ENCODE measurements at places on chromosomes 11 and 22.
A peak's percentile ranks its signal among the peaks of the same experiment; 100 is the strongest.

DNA sequence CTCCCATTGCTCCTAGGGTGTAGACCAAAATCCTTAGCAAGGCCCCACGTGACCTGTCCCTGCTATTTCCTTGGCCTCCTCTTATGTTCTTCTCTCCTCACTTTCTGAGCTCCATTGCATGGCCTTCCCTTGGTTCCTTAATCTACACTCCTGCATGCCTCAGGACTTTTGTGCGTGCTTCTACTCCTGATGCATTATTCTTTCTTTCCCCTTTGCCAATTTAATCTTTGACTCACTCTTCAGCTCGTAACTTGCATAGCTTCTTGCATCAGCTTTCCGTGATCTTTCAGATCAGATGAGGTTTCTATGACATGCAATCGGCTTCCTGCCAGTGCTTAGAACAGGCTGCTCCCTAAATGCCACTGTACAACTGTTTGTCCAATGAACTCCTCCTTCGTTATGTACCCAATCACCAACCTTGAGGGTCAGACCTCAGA lies 261.6 kb upstream of the CADM1 start:
- H3K4me3 ChIP-seq, result no peak overlapping the region
- H3K27me3 ChIP-seq, result no peaks in the 10 kb centered on the region
- no peak for DNase-seq

- no peak overlapping the region for H3K4me3 ChIP-seq
- H3K4me1 ChIP-seq, result no peaks in the 10 kb centered on the region
- no peak for DNase-seq
- peaks cover 17% of the 10 kb centered on the region for H3K27me3 ChIP-seq
Measured at GRCh38 chr11:62195945-62196344, 5.9 kb downstream of the SCGB1D1 start.

DNA sequence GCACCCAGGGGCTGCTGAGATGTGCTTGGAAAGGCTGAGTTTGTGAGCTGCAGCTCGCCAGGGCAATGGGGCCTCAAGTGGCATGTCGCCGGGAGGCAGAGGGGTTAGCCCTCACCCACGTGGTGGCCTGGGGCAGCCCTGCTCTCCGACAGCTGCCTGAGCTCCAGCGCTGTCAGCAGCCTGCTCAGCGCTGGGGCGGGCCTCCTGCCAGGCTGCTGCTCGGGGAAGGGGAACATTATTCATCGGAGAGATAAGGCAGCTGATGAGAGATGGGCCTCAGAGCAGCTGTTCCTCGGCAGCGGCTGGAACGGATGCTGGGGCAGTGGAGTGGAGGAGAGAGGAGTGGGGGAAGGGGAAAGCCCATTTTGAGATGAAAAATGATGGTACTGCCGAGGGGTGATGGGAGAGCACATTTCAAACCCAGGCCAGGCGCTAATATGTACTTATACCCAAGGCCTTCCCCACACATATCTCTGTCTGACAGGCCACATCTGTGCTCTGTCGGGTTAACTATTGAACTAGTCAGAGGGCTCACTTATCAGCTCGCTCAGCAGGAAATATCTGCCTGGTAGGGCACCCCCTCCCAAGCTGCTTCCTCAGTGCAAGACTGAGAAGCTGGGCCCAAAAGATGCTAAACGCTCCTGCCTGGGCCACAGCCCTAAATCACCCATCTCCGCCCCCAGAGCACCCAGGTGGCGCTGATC lies 79.5 kb downstream of the TIMP3 start:
- H3K36me3 ChIP-seq, result no peaks in the 10 kb centered on the region
- H3K27ac ChIP-seq, result no peak overlapping the region
- H3K4me1 ChIP-seq, result no peaks in the 10 kb centered on the region
- no peak for DNase-seq

- H3K27me3 ChIP-seq, result no peaks in the 10 kb centered on the region
- H3K4me1 ChIP-seq, result peaks cover 7% of the 10 kb centered on the region
- peak; percentile 19 for DNase-seq
Measured at GRCh38 chr11:71454470-71455113, 1.6 kb downstream of the NADSYN1 start.

- peak; percentile 77 for DNase-seq
- H3K4me3 ChIP-seq, result no peak overlapping the region
- peak overlapping the region; percentile 11 for H3K27ac ChIP-seq
- H3K36me3 ChIP-seq, result no peaks in the 10 kb centered on the region
- H3K4me1 ChIP-seq, result peaks cover 17% of the 10 kb centered on the region
- H3K27me3 ChIP-seq, result no peaks in the 10 kb centered on the region
Measured at GRCh38 chr22:19109198-19110063, 12.8 kb downstream of the DGCR2 start.

DNA sequence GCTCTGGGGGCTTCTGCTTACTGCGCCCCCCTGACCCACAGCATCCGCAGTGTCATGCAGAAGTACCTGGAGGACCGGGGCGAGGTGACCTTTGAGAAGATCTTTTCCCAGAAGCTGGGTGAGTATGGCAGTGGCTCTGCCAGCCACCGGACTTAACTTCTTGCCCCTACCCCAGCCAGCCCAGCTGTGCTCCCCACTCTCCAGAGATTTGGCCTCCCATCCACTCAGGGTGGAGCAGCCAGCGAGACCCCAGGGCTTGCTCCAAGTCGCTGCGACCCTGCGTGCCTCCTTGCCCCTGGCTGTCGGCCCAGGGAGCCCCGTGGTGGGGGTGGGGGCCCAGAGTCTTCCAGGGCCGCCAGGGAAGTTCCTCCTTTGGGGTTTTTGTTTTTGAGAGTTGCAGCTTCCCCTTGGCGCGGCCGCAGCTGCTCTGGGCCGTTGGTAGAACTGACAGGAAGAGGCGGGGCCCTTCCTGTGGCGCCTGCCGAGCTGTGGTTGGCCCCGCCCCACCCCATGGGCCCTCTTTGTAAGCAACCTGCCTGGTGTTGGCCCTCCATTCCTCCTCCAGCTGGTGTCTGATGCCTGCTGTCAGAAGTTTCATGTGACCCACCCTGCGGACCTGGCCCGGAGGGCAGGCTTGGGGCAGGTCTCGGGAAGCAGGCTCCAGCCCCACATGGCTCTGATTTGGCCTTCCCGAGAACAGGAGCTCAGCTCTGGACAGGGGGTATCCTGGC lies 11.1 kb downstream of the GRK2 start:
- H3K36me3 ChIP-seq, result peaks cover 17% of the 10 kb centered on the region
- H3K4me1 ChIP-seq, result peaks cover 51% of the 10 kb centered on the region
- H3K4me3 ChIP-seq, result peak overlapping the region; percentile 57
- H3K27me3 ChIP-seq, result no peaks in the 10 kb centered on the region
- peak; percentile 97 for DNase-seq

GRCh38 chr11:78251083-78251775 lies 62.5 kb downstream of the USP35 start:
- no peaks in the 10 kb centered on the region for H3K4me1 ChIP-seq
- no peaks in the 10 kb centered on the region for H3K36me3 ChIP-seq
- no peaks in the 10 kb centered on the region for H3K27me3 ChIP-seq
- H3K4me3 ChIP-seq, result no peak overlapping the region

GRCh38 chr11:123178186-123178585 lies 16.9 kb downstream of the CLMP start:
- H3K27ac ChIP-seq, result no peak overlapping the region
- H3K27me3 ChIP-seq, result no peaks in the 10 kb centered on the region
- DNase-seq, result no peak
- no peak overlapping the region for H3K4me3 ChIP-seq

DNA sequence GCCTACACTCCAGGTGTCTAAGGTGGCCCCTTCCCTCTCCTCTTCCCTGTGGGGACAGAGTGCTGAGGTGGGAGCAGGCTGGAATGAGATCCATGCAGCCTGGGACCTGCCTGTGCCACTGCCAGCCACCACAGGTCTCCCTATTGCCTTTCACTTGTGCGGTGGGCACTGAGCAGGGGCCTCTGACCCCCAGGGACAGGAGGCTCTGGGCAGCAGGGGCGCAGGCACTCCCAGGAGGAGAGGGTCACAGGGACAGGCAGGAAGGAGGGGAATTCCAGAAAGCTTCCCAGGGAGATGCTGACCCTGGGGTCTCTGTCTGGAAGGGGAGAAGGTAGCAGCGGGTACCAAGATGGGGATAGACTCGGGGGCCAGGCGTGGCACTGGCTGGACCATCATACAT lies 228.5 kb upstream of the B3GAT1 start:
- no peak overlapping the region for H3K4me3 ChIP-seq
- no peak for DNase-seq
- H3K27me3 ChIP-seq, result no peaks in the 10 kb centered on the region
- H3K27ac ChIP-seq, result no peak overlapping the region
- H3K36me3 ChIP-seq, result no peaks in the 10 kb centered on the region

DNA sequence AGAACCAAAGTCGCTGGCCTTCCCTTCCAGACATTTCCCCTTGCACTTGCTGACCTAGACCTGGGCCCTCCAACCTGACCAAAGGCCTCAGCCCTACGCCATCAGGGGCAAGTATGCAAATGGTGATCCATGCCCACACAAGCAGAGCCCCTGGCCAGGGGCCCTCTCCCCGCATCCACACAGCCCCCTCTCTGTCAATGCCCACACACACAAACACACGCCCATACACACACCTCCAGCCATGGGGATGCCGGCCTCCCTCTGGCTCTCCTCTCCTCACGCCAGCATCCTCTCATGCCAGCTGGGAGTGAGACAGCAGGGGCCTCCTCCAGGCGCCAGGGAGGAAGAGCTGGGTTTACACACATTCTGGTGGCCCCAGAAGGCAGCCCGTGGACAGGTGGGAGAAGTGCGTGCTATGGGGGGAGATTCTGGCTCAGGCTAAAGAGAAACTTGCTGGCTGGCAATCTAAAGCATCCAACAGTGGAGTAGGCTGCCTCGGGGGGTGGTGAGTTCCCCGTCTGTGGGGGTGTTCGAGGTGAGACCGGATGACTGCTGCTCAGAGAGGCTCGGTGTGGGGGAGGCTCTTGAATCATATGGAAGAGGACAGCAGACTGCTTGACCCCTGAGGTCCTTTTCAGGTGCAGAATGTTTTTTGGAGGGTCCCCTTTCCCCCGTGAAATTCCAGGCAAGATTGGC lies 4.8 kb downstream of the NRXN2 start:
- H3K4me1 ChIP-seq, result no peaks in the 10 kb centered on the region
- H3K4me3 ChIP-seq, result no peak overlapping the region
- H3K36me3 ChIP-seq, result no peaks in the 10 kb centered on the region

GRCh38 chr11:115699733-115700132 lies 195.5 kb upstream of the CADM1 start:
- no peaks in the 10 kb centered on the region for H3K27me3 ChIP-seq
- H3K4me3 ChIP-seq, result no peak overlapping the region
- no peak for DNase-seq
- H3K4me1 ChIP-seq, result no peaks in the 10 kb centered on the region

- no peaks in the 10 kb centered on the region for H3K36me3 ChIP-seq
- no peak overlapping the region for H3K27ac ChIP-seq
- DNase-seq, result no peak
- no peak overlapping the region for H3K4me3 ChIP-seq
- peaks cover 93% of the 10 kb centered on the region for H3K27me3 ChIP-seq
Measured at GRCh38 chr22:45911601-45912271, 65.2 kb downstream of the WNT7B start.

- H3K4me3 ChIP-seq, result no peak overlapping the region
- DNase-seq, result no peak
- H3K27me3 ChIP-seq, result no peaks in the 10 kb centered on the region
Measured at GRCh38 chr11:122706291-122707088, 51.0 kb downstream of the UBASH3B start.

- H3K36me3 ChIP-seq, result no peaks in the 10 kb centered on the region
- H3K4me3 ChIP-seq, result no peak overlapping the region
- no peaks in the 10 kb centered on the region for H3K4me1 ChIP-seq
Measured at GRCh38 chr22:49514211-49514610, 313.5 kb downstream of the BRD1 start.

GRCh38 chr11:122556605-122557004 lies 98.9 kb upstream of the UBASH3B start:
- H3K27me3 ChIP-seq, result no peaks in the 10 kb centered on the region
- H3K4me1 ChIP-seq, result no peaks in the 10 kb centered on the region
- H3K36me3 ChIP-seq, result no peaks in the 10 kb centered on the region

DNA sequence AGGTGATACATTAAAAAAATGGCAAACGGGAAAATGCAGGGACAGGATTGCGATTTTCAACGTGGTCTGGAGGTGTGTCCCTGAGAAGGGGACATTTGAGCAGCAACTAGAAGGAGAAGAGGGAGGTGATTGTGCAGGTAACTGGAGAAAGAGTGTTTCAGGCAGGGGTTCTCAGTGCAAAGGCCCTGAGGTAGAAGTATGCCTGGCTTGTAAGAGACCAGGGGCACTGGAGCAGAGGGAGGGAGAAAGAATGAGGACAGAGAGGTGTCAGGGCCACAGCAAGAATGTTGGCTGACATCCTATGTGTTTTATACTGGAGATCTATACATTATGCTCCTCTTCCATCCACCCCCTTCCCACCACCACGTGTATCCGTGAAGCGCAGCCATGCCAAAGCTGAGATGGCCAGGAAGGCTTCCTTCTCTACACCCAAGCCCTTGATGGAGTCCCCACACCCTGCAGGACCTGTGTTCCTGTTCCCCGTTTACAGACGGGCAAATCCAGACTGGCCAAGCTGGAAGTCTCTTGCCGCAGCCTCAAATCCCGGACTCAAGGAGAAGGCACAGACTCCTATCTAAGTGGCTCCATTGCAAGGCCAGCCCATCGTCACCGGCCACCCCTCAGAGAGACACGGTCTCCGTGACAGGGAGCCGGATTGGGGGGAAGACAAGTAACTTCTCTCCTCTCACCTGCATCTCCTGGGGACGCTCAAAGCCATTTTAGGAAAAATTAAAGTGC lies 416.1 kb downstream of the MN1 start:
- H3K27me3 ChIP-seq, result peaks cover 95% of the 10 kb centered on the region
- H3K4me1 ChIP-seq, result no peaks in the 10 kb centered on the region
- no peak overlapping the region for H3K4me3 ChIP-seq
- no peak for DNase-seq
- no peak overlapping the region for H3K27ac ChIP-seq

DNA sequence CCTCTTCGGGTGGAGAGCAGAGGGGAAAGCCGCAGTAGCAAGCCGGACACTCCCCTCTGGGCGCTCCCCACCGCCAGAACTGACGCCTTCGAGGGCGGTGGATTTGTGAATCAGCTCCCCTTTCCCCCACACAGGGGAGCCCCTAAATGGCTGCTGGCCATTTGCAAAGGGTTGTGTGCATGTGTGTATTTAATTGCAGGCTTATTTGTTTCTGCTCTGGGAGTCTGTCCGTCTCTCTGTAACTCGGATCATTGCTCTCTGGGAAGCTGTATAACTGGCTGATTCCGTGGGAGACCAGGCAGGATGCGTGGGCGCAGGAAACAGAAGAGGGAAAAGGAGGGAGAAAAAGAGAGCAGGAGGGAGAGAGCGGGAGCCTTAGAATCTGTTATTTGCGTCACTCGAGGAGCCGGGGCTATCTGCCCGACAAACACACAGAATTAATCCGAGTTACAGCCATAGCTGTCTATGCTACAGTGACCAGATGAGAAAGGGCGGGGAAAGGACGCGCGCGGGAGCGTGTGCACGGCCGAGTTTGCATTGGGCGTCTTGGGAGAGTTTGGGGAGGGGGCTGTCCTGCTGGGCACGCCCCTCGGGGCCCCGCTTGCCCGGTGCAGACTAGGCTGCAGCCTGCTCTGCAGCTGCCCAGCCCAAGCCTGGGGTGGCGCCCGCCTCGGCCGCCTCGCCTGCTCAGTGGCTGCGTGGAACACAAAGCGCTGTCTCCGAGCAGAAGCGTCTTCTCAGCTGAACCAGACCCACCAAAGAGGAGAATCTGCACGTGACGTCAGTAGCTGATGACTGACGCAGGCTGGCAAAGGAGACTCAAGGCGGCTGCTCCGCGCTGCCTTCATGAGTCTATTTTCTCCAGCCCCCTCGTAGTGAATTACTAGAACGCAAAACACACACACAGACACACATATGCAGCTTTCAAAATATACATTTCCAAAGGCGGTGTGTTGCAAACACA lies 105.3 kb upstream of the HSD17B12 start:
- H3K36me3 ChIP-seq, result no peaks in the 10 kb centered on the region
- no peak overlapping the region for H3K4me3 ChIP-seq
- peaks cover 52% of the 10 kb centered on the region for H3K27me3 ChIP-seq
- H3K4me1 ChIP-seq, result peaks cover 15% of the 10 kb centered on the region
- H3K27ac ChIP-seq, result no peak overlapping the region
- no peak for DNase-seq
